ENCODE measurements at places on chromosomes 7 and 10.

- no peak for DNase-seq
These were observed 714.9 kb downstream of the KCNMA1 start for GRCh38 chr10:76922666-76923065.

GRCh38 chr10:89478085-89478738 is 57.2 kb downstream of the SLC16A12 start:
- peak; percentile 83 for DNase-seq

- DNase-seq = no peak
These were observed 13.0 kb downstream of the LHPP start for GRCh38 chr10:124474514-124475070.

- DNase-seq = no peak
These were observed 162.6 kb upstream of the AUTS2 start for GRCh38 chr7:69435711-69436110.

GRCh38 chr7:3911685-3912084 is 610.6 kb downstream of the SDK1 start:
- DNase-seq = no peak

DNA sequence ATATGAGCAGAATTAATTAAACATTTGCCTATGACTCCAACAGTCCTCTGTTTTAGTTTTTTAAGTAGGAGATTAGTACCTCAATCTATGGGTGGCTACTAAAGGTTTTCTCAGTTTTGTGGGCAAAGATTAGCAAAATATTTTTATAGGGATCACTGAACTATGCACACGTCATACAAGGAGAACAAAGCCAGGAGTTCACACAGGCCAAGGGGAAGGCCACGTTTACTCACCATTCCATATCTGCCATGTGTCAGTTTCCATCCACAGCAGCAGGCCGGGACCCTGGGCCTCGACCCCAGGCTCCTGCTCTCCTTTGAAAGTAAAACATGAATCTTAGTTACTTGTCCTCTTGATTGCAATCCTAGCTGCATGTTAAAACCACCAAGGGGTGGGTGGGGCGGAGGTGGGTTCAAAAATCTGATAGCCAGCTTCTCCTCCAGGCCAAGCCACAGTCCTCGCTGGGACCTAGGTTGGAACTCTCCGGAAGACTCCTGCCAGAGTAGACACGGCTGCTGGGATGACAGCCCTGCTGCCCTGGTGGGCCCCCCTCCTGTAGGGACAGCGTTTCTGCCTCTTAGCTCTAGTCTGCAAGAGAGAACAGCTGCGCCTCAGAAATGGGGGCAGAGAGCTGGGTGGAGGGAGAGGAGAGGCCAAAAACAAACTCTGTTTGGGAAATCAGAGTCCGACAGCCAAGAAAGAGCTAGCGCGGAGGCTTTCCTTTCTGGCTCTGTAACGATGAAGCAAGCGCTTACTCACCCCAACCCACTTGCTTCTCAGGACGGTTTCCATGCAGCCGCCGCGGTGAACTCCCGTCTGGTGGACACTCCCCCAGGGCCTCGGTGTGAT is 35.6 kb downstream of the PITRM1 start:
- DNase-seq = no peak

DNA sequence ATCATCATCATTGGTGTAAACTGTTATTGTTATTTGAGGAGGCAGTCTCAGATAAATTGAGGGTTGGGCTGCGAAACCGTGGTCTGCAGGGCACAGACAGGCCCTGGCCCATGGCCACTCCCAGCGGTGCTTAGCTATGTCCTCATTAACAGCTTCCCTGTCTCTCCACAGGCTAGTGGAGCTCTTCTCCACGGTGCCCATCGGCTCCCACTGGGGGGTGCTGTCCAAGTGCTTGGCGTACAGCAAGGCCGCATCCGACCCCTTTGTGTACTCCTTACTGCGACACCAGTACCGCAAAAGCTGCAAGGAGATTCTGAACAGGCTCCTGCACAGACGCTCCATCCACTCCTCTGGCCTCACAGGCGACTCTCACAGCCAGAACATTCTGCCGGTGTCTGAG is 21.6 kb downstream of the GPR26 start:
- no peak for DNase-seq

DNA sequence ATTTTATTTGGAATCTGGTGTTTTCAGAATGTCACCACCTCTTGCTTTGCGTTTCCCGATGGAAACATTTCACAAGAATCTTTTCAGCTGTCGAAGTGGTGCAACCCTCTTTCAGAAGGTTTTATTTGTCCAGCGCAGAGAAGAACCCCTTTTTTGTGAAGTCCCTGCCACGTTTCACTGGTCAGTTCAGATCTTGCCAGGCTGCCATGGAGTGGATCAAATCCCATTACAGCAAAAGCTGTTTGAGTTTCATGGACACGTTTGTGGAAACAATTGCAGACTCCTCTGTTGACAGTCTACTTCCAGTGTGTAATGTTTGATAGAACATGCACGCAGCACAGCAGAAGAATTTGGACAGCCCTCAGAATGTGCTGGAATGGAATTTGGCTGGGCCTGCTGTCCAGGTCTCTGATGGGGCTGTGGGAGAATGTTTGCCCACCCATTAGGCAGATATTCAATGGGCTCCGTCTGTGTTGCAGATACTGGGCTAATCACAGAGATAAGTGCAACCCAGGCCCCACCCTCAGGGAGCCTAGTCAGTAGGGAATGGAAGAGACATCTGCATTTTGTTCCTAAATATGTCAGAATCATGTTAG is 143.2 kb downstream of the GRK5 start:
- no peak for DNase-seq

DNA sequence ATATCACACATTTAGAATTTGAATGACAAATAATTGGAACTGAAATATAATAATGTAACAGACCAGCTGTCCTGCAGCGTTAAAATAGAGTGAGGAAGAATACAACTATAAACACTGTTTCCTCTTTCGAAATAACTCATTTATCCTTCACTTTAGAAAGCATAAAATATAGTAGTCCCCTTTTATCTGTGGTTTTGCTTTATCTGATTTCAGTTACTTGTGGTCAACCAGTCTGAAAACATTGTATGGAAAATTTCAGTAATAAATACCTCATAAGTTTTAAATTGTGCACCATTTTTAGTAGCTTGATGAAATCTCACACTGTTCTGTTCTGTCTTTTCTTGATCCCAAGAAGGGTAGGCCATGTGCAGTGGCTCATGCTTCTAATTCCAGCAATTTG is 31.7 kb downstream of the POLR1F start:
- DNase-seq = no peak

DNA sequence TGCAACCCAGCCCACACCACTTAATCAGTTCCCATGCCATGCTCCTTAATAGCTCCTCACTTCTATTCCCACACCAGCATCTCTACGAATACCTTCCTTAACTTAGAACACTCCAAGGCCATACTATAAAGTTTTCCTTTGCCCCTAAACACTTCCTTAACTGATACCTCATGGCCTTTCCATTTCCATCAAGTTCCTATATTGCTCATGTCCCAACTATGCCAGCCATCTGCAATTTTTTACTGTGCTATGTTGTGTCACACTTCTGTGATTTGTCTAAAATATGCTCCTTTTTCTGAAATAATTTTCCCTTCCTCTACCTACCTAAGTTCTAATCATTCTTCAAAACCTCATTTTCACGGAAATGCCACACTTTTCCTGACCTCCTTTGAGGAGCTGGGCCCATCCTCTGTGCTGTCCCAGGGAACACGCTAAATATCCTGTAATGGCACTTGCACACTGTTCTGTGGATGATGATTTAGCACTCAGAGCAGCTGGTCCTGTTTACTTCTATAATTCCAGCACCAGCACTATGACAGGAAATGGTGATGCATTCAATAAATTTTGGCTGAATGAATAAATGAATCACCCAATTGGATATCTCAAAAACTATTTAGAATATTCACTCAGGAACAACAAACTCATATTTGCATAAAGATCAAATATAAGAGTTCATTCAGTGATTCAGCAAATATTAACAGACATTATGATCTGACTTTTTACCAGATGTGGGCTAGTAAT is 266.5 kb upstream of the HGF start:
- DNase-seq = peak; percentile 74

DNA sequence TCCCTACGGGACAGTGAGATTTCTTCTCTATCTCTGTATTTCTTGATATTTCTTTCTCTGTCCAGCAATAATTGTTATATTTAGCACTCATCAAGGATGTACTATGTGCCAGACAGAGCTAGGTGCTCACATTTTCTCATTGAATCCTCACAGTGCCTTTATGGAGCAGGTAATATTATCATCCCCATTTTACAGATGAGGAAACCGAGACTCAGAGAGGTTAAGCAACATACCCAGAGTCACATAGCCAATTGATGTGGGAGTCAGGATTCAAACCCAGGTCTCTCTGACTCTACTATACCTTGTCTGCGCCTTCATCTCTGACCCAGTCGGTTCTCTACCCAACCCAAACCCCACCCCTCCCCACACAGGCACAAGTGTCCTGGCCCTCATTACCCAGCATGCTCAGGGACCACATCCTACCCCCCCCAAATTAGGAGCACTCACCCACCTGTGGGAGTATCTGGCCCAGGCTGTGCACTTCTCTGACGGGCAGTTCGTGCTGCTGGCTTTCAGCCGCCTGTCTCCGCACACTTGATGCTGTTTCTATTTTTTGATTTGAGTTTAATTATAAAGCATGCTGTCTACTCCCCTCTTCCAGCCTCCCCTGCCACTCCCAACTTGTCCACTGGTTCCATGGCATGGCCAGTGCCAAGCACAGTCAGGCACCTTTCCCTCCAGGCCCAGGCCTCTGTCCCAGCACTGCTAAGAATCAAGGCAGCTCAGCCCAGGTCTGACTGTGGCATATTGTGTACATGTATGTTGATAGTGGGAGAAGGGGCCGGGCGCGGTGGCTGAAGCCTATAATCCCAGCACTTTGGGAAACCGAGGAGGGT is 9.8 kb upstream of the SAMD8 start:
- no peak for DNase-seq

GRCh38 chr10:42929993-42930392 is 146.9 kb upstream of the RET start:
- no peak for DNase-seq

DNA sequence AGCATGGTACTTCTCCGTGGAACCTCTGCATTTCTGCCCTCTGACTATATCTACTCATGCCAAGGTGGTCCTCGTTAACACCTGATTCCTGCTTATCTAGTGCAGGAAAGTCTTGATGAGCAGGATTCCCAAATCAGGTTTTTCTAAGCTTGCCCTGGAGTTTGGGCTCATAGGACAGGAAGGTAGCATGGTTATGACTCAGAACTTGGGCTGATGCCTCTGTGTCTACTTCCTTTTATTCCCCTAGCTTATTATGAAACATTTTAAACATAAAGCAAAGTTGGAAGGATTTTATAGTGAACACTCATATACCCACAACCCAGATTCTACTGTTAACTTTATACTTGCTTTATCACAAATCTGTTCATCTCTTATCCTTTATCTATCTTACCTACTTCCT is 5.6 kb downstream of the SUFU start:
- DNase-seq = no peak

GRCh38 chr10:24982319-24983112 is 30.1 kb upstream of the PRTFDC1 start:
- DNase-seq = no peak

GRCh38 chr7:82736633-82737032 is 293.1 kb upstream of the CACNA2D1 start:
- DNase-seq = no peak

DNA sequence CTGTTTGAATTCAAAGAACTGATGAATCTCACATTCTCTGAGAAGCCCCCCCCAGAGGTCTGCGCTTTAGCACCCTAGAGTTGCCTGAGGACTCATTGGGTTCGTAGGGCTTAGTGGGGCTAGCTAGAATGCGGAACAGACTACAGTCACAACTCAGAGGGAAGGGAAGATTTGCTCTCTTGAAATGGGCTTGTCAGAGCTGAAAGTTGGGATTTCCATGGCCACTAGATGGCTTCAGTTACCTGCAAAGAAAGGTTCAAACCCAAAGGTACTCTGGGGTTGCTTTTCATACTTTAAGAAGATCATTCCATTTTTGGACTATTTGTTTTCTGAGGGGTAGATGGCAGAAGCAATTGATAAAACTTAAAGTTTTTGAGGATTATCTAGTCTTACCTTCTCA is 205.0 kb downstream of the BBS9 start:
- DNase-seq = no peak

DNA sequence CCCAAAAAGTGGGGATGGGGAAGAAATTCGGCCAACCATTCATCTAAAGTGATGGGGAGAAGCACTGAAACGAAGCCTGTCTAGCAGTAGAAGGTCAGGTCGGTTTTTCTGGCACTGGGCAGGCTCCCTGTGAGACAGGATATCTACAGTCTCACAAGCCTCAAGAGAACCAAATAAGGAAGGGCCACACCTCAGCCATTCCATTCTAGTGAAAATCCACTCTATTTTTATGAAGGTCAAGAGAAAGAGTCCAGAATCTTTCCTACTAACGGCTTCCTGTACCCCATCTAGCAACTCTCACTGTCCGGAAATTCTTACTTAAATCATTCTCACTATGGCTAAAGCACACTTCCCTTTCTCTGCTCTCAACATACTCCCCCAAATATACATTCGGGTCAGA is 267.1 kb downstream of the PRPF18 start:
- no peak for DNase-seq

DNA sequence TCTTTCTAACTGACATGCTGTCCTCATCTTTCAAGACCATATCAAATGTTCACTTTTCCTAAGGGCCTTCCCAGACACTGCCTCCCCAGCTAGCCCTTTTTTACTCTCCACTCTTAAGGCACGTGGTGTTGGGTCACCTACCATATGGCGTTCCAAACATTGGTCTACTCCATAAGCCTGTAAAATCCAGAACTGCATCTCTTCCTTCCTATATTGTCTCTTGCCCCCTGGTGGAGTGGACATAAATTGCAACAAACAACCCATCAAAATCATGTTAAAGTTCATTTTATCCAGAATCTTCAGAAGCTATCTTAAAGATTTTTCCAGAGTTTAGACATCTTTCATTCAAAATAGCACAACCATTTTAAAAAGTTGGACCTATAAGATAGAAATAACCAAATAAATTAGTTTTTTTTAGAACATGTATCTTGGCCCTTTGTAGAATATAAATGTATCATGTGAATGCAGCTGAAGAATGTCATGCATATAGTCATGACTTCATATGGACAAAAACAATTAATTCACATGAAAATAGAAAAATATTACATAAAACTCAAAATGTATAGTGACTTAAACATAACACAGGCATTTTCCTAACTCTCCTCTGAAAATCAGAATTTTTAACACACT is 180.6 kb upstream of the CHRM2 start:
- no peak for DNase-seq
